ENCODE measurements at places on chromosomes 2 and 18.

- DNase-seq = peak; percentile 63
These were observed 24.1 kb downstream of the PLCD4 start for GRCh38 chr2:218631837-218632236.

DNA sequence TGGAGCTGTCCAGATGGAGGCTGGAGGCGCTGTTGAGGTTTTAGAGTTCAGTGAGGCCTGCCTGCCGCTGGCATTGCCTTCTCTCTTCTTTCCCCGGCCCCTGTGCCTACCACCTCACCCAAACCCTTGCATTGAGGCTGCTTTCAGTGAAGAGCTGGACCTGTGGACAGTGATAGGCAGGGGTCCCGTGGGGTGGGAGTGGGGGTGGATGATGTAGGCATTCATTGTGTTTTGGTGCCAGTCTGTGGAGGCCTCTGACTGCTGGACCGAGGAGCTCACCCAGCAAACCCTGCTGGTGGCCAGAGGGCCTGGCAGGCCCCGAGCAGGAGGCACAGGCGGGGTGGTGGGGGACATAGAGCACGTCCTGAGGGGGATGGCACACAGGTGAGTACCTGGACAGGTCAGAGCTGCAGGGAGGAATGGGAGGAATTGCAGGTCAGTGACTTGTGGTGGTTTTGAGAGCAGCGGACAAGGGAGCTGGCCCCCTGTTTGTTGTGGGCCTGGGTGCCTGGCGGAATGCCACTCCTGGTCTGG lies 35.6 kb downstream of the NGEF start:
- no peak for DNase-seq

DNA sequence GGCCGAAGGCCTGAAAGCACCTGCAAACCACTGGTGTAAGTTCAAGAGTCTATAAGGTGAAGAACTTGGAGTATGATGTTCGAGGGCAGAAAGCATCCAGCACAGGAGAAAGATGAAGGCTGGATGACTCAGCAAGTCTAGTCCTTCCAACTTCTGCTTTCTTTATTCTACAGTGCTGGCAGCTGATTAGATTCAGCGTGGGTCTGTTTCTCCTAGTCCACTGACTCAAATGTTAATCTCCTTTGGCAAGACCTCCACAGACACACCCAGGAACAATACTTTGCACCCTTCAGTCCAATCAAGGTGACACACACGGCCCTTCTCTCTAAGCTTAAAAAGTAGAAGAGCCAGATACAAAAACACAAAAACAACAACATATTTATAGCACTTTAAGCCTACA lies 43.4 kb downstream of the NMS start:
- DNase-seq = no peak

- peak; percentile 56 for DNase-seq
These were observed 48.1 kb downstream of the ADCY3 start for GRCh38 chr2:24871852-24872333.

GRCh38 chr2:197677056-197677455 lies 1.7 kb upstream of the RFTN2 start:
- no peak for DNase-seq

GRCh38 chr2:180324182-180324581 lies 317.1 kb upstream of the CWC22 start:
- DNase-seq = no peak

GRCh38 chr2:15688924-15689568 lies 97.4 kb downstream of the DDX1 start:
- DNase-seq = no peak

GRCh38 chr18:76565238-76566173 lies 70.5 kb upstream of the ZNF516 start:
- peak; percentile 86 for DNase-seq

GRCh38 chr2:204896146-204896545 lies 350.9 kb downstream of the PARD3B start:
- no peak for DNase-seq

DNA sequence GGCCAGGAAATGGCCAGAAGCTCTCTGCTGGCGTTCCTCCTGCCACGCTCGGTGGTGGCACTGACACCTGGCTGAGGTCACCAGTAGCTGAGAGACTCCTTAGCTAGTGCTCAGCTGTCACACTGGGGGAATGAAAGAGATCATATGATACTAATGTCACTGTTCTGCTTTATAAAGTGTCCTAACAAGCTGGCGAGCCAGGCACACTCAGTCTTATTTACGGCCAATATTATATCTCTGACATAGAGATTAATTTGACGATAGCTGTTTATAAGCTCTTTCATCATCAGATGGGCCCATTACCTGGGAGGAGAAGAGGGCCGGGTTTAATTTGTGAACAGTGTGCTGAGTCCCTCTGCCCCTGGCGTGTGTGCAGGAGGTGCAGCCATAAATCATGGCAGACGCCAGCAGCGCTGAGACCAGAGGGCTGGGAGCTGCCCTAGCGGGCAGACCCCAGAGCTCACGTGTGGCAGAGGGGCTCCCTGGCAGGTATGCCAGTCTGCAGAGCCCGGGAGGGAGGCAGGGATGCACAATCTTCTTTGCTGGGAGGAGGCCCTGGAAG lies 246.5 kb downstream of the HAUS1 start:
- DNase-seq = no peak

GRCh38 chr2:112048887-112049286 lies 6.2 kb upstream of the TMEM87B start:
- peak; percentile 70 for DNase-seq

- DNase-seq = no peak
These were observed 294.8 kb upstream of the DDX18 start for GRCh38 chr2:117519721-117520120.

GRCh38 chr2:70396612-70397011 lies 94.7 kb upstream of the FAM136A start:
- DNase-seq = no peak

GRCh38 chr2:207953354-207953753 lies 72.0 kb downstream of the PLEKHM3 start:
- no peak for DNase-seq

DNA sequence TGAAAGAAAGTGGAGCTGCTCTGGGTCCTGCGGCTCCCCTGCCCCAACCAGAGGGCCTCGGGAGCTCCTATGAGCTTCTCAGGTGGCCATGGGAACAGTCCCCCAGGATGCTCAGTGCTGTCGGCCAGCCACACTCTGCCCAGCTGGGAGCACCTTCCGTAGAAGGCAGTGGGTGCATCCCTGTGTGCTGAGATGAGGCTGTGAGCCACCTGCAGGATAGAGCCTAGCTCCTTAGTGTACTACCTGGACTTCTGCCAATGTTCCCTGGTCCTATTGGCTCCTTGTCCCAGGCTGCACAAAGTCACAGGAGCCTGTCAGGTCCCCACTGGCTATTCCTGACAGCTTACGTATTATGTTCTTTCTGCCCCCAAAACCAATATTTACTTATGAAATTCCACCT lies 16.1 kb downstream of the PRELID3A start:
- DNase-seq = no peak

- DNase-seq = no peak
These were observed 25.2 kb upstream of the RASGRP3 start for GRCh38 chr2:33451214-33451613.

DNA sequence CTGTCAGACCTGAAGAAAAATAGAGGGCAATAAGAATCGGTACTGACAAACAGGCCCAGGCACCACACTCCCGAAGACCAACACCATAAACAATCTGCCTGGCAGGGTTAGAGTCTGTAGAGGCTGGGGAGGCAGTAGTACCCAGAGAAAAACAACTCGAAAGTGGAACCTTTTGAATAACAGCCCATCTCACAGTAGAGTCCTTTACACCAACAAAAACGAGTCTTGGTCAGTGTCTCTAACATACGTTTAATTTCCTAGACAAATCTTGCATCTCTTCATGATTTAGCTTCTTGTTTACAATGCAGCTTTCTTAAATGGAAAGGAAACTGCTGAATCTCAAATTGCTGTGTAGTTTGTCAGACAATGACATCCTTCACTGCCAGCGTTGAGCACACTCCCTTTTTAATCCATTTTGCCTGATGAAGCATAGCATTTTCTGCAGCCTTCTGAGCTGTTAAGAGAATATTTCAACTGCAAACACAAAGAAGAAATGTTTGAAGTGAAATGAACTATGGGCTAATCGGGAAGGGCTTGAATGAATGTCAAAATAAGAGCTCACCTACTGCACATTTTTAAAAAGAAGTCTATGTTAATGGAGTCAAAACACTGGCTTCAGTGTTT lies 73.1 kb upstream of the DSG1 start:
- peak; percentile 87 for DNase-seq

DNA sequence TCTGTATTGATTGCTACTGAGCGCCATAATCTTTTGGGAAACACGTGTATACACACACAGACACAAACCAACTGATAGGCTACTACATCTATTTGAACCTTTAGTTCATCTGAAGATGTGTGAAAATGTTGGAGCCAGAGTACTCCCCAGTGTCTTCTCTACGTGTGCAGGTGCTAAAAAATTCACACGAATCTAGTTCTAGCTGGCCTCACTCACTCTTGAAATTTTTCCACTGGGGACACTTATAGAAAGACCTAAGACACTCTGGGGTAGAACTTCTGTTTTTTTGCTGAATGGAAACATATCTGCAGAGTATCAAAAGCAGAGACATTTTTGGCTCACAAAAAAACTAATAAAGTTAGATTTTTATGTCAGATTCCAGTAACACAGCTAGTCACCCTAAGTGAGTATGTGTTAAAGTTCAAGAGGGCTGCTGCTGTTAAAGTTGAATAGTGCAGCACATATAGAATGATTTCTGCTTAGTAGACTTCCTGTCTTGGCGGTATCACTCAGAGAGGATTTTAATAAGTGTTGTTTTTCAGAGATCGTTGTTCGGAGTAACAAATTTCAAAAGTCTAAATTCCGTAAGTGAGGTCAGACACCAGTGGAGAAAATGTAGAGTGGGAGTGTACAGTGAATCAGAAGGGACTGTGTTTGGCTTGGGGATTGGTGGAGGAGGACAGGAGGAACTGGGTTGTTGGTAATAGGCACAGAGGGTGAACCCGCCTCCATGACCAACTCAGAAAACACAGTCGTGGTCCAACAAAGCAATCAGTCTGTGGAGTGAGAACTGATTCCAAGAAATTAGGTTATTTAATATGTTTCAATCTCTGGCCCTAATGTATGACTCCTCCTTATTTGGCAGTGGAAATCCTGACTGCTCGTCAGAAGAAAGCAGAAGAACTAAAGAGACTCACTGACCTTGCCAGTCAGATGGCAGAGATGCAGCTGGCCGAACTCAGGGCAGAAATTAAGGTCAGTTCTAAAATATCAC lies 43.1 kb downstream of the KCTD18 start:
- no peak for DNase-seq

GRCh38 chr2:41828052-41828643 lies 219.7 kb upstream of the PKDCC start:
- peak; percentile 54 for DNase-seq

GRCh38 chr2:196391149-196391479 lies 219.7 kb upstream of the STK17B start:
- no peak for DNase-seq

GRCh38 chr2:32007121-32007391 lies 3.8 kb downstream of the MEMO1 start:
- no peak for DNase-seq

- DNase-seq = no peak
These were observed 376.4 kb upstream of the FAM98A start for GRCh38 chr2:33975498-33975897.

DNA sequence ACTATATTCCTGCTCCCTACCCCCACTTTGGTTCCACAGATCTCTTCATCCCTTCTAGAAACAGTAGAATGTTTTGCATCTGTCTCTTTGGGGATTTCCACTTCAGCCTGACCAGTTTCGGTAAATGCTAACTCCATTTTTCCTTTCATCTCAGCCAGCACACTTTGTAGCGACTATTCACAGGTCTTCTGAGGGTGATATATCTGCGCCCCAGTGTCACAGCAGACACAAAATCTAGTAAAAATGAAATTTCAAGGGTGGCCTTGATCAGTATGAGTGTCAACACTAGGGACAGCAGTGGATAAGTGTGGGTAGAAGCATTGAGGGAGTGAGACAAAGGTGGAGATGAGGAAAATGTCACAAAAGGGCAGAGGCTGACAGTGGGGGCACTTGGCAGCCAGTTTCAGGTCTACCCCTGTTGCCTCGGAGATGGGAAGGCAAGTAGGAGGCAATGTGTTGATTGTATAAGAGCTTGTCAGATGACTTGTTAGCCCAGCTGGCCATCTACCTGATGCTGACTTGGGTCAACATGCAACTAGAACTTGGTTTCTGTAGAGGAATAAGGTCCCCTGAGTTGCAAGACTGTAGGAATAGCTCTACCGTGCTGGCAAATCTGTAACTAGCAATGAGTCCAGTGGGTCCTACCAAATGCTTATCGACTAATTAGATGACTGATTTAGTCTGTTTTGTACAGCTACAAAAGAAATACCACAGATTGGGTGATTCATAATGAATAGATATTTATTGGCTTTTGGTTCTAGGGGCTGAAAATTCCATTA lies 60.7 kb downstream of the CXCR4 start:
- DNase-seq = no peak

DNA sequence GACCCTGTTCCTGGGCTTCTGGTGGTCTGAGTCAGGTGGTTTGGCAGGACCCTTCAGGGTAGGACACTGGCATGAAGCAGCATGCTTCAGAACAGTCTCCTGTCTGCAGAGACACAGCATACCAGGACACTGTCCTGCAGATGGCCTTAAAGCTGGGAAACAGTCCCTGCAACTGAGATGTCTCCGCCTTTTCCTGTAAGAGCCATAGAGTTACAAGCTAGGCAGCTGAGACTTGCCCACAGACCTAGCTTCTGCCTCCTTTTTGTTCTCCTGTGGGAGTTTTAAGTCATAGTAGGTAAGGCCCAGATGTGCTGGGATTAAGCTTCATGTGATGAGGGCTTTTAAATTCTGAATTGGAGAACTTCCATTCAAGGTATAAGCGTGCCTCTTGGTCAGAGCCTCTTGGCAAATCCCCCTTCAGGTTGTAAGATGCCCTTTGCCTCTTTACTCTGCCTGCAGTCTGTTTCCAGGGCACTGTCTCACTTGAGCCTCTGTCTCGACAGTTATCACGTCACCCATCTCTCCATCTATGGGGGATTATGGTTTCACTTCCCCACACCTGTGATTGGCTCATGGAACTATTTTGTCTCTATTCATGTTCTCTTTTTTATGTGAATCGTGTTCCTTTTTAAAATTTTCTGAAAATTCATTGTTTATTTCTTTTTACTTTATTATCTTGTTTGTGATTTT lies 51.8 kb downstream of the COA5 start:
- no peak for DNase-seq

Measured in kidney tubule cell (primary cell).